ENCODE measurements at places on chromosomes 3 and 15. TPM values are rescaled to one million over a fixed set of nuclear protein-coding genes. Genes with fewer than 3 reads are reported as not detected.
A peak's percentile ranks its signal among the peaks of the same experiment; 100 is the strongest.

GRCh38 chr3:105516972-105517371 lies 150.3 kb downstream of the ALCAM start:
- H3K27ac ChIP-seq: no peak overlapping the region
- peak; percentile 58 for DNase-seq

Gene ABI3BP
- 0.39 TPM for total RNA-seq

Gene CCDC39
- 0.52 TPM for total RNA-seq

Gene EXOSC7
- 84.8 TPM for total RNA-seq

Gene OSBPL10
- total RNA-seq: 204 TPM

GRCh38 chr3:148158210-148158609 lies 539.5 kb upstream of the AGTR1 start:
- no peak for DNase-seq
- no peak overlapping the region for H3K4me3 ChIP-seq
- no peak overlapping the region for H3K27ac ChIP-seq
- H3K4me1 ChIP-seq: no peaks in the 10 kb centered on the region
- no peaks in the 10 kb centered on the region for H3K36me3 ChIP-seq
- H3K27me3 ChIP-seq: no peaks in the 10 kb centered on the region

DNA sequence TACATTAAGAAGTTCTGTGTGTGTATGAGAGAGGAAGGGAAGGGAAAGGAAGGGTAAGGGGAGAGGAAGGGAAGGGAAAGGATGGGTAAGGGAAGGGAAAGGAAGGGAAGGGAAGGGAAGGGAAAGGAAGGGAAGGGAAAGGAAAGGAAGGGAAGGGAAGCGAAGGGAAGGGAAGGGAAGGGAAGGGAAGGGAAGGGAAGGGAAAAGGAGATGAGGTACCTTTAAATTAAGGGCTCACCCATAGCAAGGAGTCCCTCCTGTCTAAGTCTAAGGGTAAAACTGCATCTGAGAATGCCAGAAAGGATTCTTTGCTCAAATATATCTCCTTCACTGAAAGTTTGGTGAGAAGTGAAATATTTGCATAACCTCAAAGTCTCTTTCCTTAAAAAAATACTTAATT lies 572.1 kb upstream of the ADAMTS9 start:
- H3K27me3 ChIP-seq: no peaks in the 10 kb centered on the region
- H3K36me3 ChIP-seq: peaks cover 6% of the 10 kb centered on the region
- no peak overlapping the region for H3K27ac ChIP-seq
- H3K4me1 ChIP-seq: no peaks in the 10 kb centered on the region

Gene FES
- 14.4 TPM for total RNA-seq

Gene FBXW12
- total RNA-seq: not detected

- no peak overlapping the region for H3K27ac ChIP-seq
- H3K36me3 ChIP-seq: no peaks in the 10 kb centered on the region
- no peaks in the 10 kb centered on the region for H3K27me3 ChIP-seq
Measured at GRCh38 chr15:45993072-45993471, 358.2 kb downstream of the SQOR start.

GRCh38 chr3:112460519-112461195 lies 38.6 kb downstream of the BTLA start:
- H3K4me3 ChIP-seq: no peak overlapping the region
- no peaks in the 10 kb centered on the region for H3K36me3 ChIP-seq
- no peaks in the 10 kb centered on the region for H3K27me3 ChIP-seq
- DNase-seq: no peak
- H3K27ac ChIP-seq: no peak overlapping the region

DNA sequence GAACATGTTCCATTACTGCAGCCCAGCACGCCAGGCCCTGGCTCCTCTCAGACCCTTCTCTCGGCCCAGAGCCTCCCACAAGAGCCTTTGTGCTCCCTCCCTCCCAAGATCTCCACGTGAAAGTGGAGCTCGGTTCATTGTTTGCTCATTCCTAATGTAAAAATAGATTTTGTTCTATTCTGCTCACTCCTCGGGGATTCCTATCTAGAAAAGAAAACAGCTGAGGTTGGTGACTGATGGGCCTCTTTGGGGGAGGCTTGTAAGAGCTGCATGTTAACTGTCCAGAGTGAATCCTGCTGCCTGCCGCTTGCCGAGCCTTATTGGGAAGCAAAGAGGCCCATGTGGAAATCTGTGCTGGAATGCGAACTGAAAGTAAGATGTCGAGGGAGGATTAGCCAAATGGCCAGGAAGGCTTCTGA lies 267.1 kb downstream of the LRTM1 start:
- peaks cover 17% of the 10 kb centered on the region for H3K4me1 ChIP-seq
- no peaks in the 10 kb centered on the region for H3K36me3 ChIP-seq
- no peak overlapping the region for H3K4me3 ChIP-seq
- no peaks in the 10 kb centered on the region for H3K27me3 ChIP-seq
- H3K27ac ChIP-seq: no peak overlapping the region

GRCh38 chr3:119494597-119494996 lies 3.8 kb upstream of the TIMMDC1 start:
- H3K4me1 ChIP-seq: peaks cover 6% of the 10 kb centered on the region
- no peak overlapping the region for H3K4me3 ChIP-seq
- peaks cover 10% of the 10 kb centered on the region for H3K36me3 ChIP-seq

GRCh38 chr3:172557515-172558220 lies 34.4 kb upstream of the TNFSF10 start:
- no peak overlapping the region for H3K27ac ChIP-seq
- no peaks in the 10 kb centered on the region for H3K27me3 ChIP-seq
- H3K4me3 ChIP-seq: no peak overlapping the region

Gene TLR9
- not detected for total RNA-seq

- H3K27ac ChIP-seq: no peak overlapping the region
- H3K27me3 ChIP-seq: no peaks in the 10 kb centered on the region
- H3K4me1 ChIP-seq: no peaks in the 10 kb centered on the region
- no peaks in the 10 kb centered on the region for H3K36me3 ChIP-seq
Measured at GRCh38 chr15:50872832-50873426, 35.6 kb upstream of the AP4E1 start.

- DNase-seq: no peak
- H3K4me3 ChIP-seq: no peak overlapping the region
- H3K4me1 ChIP-seq: peaks cover 33% of the 10 kb centered on the region
Measured at GRCh38 chr15:59290295-59291212, 82.1 kb downstream of the MYO1E start.

Gene MUSTN1
- total RNA-seq: not detected

GRCh38 chr3:33114622-33115023 lies 809 bp downstream of the CRTAP start:
- H3K4me1 ChIP-seq: peaks cover 15% of the 10 kb centered on the region
- no peaks in the 10 kb centered on the region for H3K36me3 ChIP-seq
- H3K27ac ChIP-seq: no peak overlapping the region
- peaks cover 5% of the 10 kb centered on the region for H3K27me3 ChIP-seq

DNA sequence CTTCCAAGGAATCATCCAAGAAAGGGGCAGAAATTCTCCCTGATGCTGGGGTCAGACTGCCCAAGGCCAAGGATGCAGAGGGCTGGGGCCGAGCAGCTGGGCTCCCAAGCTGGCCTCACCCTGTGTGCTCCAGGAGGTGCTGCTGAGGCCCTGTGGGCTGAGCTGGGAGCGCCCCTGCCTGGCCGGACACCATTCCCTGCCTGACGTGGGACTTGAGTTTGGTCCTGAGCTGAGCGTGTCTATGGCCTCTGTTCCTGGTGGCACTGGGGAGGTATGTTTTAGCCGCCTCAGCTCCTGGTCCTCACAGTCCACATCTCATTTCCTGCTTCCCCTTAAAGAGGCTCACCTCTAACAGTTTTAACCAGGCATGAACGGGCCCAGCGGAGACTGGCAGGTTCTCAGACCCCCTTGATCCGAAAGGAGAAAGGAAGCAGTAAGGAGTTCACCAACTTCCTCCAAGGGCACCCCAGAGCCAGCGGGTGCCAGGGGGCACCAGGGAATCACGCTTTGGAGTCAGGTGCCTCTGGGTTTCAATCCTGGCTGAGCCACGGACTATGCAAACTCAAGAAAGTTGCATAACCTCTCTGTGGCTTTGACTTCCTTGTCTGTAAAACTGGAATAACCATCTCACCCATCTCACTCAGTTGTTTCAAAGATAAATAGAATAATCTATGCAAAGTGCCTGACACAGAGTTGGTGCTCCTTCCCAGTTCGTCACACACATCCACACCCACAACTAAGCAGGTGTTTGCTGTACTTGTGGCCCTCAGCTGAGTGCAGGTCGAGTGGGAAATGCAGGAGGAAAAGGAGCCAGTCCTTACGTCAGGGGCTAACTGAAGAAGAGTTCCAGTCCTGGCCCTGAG lies 48.6 kb downstream of the SLC12A8 start:
- H3K36me3 ChIP-seq: no peaks in the 10 kb centered on the region
- H3K27me3 ChIP-seq: no peaks in the 10 kb centered on the region
- no peak overlapping the region for H3K27ac ChIP-seq
- peak; percentile 75 for DNase-seq
- H3K4me1 ChIP-seq: no peaks in the 10 kb centered on the region

DNA sequence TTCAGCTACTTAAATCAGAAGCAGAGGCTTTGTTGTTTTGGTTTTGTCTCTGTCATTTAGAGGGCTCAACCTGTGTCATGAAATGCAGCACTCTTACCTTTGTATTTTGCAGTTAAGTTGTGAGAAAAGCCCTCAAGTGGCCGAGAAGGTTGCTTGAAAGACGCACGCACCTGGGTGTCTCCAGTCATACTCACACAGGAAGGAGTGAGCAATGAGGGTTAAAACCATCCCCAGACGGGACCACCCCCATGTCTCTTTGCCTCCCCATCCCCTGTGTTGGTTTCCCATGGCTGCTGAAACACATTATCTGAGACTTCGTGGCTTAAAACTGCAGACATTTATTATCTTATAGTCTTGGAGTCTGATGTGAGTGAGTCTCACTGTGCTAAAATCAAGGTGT lies 376.1 kb upstream of the CFAP20DC start:
- H3K4me1 ChIP-seq: no peaks in the 10 kb centered on the region
- no peak for DNase-seq
- no peak overlapping the region for H3K27ac ChIP-seq
- no peaks in the 10 kb centered on the region for H3K36me3 ChIP-seq

Gene GRK7
- not detected for total RNA-seq

GRCh38 chr15:40192942-40193341 lies 32.1 kb downstream of the BUB1B start:
- DNase-seq: no peak
- H3K27me3 ChIP-seq: no peaks in the 10 kb centered on the region
- no peak overlapping the region for H3K4me3 ChIP-seq
- H3K27ac ChIP-seq: no peak overlapping the region

Gene TF
- 0.76 TPM for total RNA-seq

Gene IL5RA
- not detected for total RNA-seq

GRCh38 chr3:71172951-71173350 lies 410.6 kb downstream of the FOXP1 start:
- peaks cover 44% of the 10 kb centered on the region for H3K4me1 ChIP-seq
- H3K4me3 ChIP-seq: no peak overlapping the region
- no peaks in the 10 kb centered on the region for H3K27me3 ChIP-seq
- H3K27ac ChIP-seq: 0 out of 2 replicates have a peak overlapping the region, but pooled peaks have one; percentile 2
- DNase-seq: no peak

Gene DNAH12
- not detected for total RNA-seq

Gene TRIP4
- 10.3 TPM for total RNA-seq

Gene TGFBR2
- 13.0 TPM for total RNA-seq

GRCh38 chr15:66679061-66679656 lies 22.9 kb upstream of the SMAD6 start:
- no peak overlapping the region for H3K27ac ChIP-seq
- H3K4me1 ChIP-seq: peaks cover 11% of the 10 kb centered on the region
- no peaks in the 10 kb centered on the region for H3K27me3 ChIP-seq
- H3K36me3 ChIP-seq: no peaks in the 10 kb centered on the region

Gene GPR15
- not detected for total RNA-seq

- no peak overlapping the region for H3K4me3 ChIP-seq
- H3K36me3 ChIP-seq: no peaks in the 10 kb centered on the region
- DNase-seq: no peak
- no peaks in the 10 kb centered on the region for H3K27me3 ChIP-seq
Measured at GRCh38 chr3:21188459-21188858, 562.6 kb downstream of the ZNF385D start.

DNA sequence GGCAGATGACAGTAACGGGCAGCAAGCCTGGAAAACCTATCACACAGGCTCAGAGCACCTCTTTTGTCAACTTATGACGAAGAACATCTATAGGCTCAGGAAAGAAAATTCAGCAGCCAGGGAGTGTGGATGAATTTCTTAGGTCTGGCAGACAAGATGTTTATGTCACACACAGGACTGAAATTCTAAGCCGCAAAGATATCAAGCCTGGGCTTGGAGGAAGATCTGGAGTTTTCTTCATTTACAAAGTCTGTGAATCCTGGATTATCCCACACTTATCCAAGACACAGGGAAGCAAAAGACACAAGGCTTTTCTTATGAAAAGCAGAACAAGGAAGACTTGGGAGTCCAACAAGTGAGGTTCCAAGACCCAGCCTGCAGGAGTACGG lies 23.4 kb upstream of the CHCHD6 start:
- H3K4me3 ChIP-seq: no peak overlapping the region
- H3K27ac ChIP-seq: no peak overlapping the region
- DNase-seq: no peak
- peaks cover 22% of the 10 kb centered on the region for H3K27me3 ChIP-seq
- H3K4me1 ChIP-seq: peaks cover 11% of the 10 kb centered on the region

GRCh38 chr3:132758740-132759139 lies 36.5 kb upstream of the NPHP3 start:
- no peak overlapping the region for H3K4me3 ChIP-seq
- DNase-seq: no peak
- H3K27me3 ChIP-seq: no peaks in the 10 kb centered on the region
- H3K27ac ChIP-seq: no peak overlapping the region
- no peaks in the 10 kb centered on the region for H3K36me3 ChIP-seq

DNA sequence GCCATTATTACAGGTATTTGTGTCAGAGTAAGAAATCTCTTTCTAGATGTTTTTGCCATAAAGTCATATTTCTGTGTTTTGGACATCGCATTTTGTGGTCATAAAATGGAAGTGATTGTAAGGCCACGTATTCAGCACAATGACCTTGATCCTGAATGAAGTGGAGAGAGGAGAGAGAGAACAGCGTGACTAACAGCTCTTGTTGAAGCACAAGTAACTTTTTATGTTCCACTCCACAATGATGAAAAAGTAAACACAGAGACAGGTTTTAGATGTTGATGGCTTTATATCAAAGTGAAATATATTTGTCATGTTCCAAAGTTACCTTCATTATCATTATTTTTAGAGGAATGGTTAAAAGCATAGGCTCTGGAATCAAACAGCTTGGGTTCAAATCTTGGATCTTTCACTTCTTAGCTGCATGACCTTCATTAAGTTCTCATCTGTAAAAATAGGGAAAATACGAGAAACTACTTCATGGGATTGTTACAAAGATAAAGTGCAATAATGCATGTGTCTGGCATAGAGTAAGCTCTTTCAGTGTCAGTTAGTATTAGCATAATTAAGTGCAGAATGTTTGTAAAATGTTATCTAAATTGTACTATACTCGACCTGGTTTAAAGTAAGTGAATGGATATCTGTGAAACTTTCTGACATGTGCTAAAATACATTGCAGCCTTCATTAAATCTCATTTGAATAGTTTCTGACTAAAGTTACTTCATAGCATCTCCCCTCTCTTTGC lies 341.5 kb upstream of the DNAJC19 start:
- no peaks in the 10 kb centered on the region for H3K36me3 ChIP-seq
- H3K27me3 ChIP-seq: no peaks in the 10 kb centered on the region
- H3K4me3 ChIP-seq: no peak overlapping the region
- DNase-seq: no peak
- H3K4me1 ChIP-seq: no peaks in the 10 kb centered on the region
- no peak overlapping the region for H3K27ac ChIP-seq

- H3K36me3 ChIP-seq: no peaks in the 10 kb centered on the region
- H3K4me3 ChIP-seq: no peak overlapping the region
- H3K27ac ChIP-seq: peak overlapping the region; percentile 98
- no peaks in the 10 kb centered on the region for H3K27me3 ChIP-seq
- peaks cover 84% of the 10 kb centered on the region for H3K4me1 ChIP-seq
Measured at GRCh38 chr15:98667521-98668179, 19.3 kb downstream of the IGF1R start.

All from GM23338 (cell line).